RWPE2 (cell line): ENCODE measurements at places on chromosomes 1 and 21.

DNA sequence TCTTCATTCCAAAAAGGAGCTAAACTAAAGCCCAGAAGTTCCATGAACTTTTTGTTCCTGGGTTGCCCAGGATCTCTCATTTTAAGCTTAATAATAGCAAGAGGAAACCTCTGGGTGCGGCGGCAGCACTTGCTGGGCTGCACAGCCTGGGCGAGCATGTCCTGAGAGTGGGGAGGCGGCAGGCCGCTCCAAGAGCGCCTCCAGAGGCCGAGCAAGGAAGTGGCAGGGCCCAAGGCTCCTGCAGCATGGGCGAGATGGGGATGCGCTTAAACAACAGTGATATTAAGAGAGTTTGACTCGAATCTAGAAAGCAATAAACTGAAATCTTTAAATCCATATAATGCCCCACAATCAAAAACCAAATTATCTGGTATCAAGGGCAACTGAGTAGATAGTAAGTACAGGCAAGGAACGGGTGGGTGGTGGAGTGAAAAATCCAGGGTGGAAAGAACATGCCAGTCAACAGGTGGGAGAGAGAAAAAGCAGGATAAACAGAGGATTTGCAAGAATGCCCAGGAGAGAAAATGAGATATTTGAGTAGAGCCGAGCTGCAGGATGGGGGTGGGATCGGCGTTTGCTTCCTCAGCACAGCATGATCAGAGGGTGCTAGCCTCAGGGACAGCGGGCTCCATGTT is 14.1 kb upstream of the TNR start:
- DNase-seq: no peak

DNA sequence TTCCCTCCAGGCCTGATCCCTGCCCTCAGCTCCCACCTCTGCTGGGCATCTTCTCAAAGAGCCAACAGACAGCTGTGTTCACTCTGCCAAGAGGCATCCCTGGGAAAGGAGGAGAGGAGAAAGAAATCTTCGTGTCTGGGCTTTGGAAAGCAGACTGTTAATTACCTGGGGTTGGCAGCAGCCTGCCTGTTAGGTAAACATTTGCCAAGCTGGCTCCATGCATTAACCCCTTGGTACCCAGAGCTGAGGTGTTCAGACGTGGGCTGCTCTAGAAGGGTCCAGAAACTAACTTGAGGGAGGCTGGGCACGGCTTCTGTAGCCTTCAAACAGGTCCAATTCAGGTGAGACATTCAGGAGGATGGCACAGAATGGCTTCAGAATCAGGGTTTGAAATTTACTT is 8.7 kb upstream of the EXTL1 start:
- DNase-seq: no peak

DNA sequence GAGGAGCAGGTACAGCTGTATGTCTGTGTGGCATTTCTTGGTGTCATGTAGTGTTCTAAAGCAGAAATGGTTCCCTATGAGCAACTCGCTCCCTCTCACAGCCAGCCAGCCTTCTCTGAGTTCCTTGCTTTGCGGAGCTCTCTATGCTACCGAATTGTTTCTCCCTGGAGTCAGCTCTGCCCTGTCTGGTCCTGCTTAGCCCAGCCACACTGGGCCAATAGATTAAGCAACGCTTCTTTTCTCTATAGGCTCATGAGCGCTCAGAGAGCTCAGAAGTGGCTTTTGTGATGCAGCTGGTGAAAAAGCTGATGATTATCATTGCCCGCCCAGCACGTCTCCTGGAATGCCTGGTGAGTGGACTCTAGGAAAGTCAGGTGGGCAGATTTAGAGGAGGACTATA is 113.1 kb downstream of the PIK3R3 start:
- no peak for DNase-seq

GRCh38 chr1:68590473-68590872 is 93.6 kb upstream of the DEPDC1 start:
- DNase-seq: no peak

GRCh38 chr1:20383631-20384030 is 93.0 kb downstream of the VWA5B1 start:
- DNase-seq: no peak
